ENCODE measurements at places on chromosomes 5 and 9.

DNA sequence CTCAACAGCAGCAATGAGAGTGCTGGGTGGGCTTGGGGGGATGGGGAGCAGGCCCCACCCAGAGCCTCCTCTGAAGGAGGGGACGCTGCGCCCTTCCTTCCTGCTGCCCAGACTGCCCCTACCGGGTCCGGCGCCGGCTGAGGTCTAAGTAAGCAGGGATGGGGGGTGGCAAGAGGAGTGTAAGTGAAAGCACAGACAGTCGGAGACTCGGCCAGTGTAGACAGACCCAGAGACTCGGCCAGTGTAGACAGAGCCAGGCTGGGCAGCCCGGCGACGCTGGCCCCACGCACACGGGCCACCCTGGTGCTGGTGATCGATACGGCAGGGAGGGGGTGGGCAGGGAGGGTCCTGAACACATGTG is 7.4 kb upstream of the ENTPD8 start:
- DNase-seq: no peak

DNA sequence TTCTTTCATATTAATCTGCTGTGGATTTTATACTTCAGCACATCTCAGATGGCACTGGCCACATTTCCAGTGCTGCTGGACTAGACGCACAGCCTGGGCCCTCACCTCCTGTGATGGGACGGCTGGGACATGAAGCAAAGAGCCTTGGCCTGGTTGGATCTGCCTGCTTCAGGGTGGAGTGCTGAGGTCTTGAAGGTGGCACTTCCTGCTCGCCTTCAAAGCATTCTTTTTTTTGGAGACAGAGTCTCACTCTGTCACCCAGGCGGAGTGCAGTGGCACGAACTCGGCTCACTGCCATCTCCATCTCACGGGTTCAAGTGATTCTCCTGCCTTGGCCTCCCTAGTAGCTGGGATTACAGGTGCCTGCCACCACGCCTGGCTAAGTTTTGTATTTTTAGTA is 73.1 kb downstream of the RAPGEF1 start:
- no peak for DNase-seq

- DNase-seq: no peak
Observed at GRCh38 chr9:79131824-79132377, 439.9 kb upstream of the TLE4 start.

GRCh38 chr9:122562134-122562760 is 9.3 kb downstream of the OR1N2 start:
- DNase-seq: no peak

DNA sequence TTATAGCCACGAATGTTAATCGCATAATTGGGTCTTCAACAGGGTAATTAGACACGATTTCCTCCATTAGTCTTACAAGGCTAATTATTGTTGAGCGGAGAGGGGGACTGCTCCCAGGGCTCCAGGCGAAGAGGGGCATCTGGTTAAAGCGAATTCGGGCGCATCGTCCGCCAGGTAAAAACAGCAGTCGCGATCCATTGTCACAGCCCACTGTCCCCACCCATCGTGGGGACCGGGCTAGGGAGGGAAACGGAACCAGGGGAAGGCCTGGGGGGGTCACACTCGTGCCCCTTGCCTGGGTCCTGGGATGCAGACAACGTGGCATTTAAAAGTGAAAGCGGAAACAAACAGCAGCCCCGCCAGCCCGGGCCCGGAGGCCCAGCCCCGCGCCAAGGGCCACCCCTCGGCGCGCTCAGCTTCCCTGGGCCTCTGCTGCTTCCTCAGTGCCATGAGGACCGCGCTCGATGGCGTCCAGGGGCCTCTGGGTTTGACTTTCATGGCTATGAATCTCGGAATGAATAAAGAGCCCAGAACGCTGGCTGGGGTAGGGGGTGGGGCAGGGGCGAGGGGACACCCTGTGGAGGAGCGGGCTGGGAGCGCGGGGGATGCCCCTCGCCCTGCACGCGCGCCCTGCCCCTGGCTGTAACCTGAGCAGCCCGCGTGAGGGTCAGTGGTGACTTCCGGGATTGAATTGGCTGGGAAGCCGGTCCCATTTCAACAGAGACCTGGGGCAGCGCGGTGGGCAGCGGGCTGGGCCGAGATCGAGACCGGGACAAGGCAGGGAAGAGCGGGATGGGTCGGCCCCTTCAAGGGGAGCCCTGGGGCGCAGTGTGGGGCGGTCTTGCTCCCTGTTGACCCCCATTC is 99.9 kb downstream of the GTF3C4 start:
- DNase-seq: peak; percentile 78

DNA sequence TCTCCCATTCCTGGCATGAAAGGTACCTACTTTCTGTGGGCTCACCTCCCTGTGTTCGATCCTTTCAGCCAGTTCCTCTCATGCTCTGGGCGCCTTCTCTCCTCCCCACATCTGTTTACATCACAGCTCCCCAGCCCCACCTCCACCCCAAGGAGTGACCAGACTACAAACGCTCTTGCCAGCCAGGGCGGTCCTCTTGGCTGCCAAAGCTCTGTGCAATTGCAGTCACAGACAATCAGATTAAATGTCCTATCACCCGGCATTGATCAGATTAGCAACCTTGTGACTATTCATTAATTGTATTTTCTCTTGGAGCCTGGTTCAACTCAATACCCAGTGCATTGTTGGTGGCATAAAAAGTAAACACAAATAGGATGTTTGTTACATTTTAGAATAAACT is 211.2 kb upstream of the TBCA start:
- DNase-seq: no peak

DNA sequence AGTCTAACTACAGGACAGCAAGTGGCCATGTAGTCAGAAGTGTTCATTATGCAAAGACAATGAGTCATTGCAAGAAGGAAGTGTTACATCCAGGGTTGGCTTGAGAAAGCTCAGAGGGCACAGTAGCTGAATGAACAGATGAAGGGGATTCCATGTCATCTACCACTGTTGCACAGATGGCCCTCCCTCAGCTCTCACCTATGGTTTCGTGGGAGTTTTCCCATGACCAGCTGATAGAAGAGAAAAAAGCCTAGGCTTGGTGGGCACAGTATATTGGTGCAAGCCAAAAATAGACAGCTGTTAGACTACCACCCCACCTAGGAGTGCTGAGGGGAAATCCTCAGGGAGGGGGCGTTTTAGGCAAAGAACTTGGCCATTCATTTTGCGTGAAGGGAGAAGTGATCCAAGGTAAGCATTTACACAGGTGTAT is 217.0 kb downstream of the DMRT2 start:
- no peak for DNase-seq

- no peak for DNase-seq
Observed at GRCh38 chr9:30771760-30772159, 1612.7 kb upstream of the ACO1 start.

- DNase-seq: no peak
Observed at GRCh38 chr5:82031220-82032119, 59.6 kb downstream of the ATG10 start.

DNA sequence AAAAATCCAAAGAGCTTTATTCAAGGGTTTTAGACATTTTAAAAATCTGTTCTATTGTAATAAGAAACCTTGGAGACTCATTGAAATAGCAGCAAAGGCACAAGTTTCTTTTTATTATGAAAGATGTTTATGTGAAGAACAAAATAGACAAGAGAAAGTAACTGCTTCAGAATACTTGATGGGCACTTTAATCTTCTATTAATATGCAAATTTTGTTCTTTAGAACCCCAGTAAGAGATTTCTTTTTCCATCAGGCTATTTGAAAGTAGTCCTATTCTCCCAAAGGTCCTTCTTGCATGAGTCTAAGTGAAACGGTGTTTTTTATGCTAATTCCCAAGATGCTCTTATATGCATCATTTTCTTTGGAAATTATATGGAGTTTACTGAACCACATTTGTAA is 602.0 kb downstream of the EFNA5 start:
- DNase-seq: no peak

DNA sequence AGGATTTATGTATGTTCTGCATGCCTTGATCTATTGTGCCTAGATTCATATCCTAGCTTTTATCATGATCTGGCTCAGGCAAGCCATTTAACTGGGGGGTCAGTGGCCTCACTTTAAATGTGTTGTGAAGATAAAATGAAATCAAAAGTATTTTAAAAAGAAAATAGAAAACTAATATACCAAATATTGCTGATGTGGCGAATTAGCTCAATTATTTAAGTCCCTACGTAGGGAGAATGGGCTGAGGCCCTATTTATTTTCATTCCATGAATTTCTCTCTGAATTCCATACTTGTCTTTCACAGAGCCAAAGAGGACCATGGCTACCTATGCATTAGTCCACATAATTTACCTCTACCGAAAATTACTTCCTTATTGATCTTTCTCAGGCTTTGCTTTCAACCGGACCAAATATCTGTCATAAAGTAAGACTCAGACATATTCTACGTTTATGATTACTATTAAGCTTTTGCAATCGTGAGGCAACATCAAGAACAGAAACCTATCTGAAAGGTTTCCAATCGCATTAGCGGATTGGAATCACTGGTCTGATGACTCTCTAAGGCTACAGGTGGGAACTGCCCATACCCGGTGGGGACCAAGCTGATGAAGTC is 1.7 kb downstream of the MBLAC2 start:
- DNase-seq: no peak
